ENCODE measurements at places on chromosomes 2 and 18.

DNA sequence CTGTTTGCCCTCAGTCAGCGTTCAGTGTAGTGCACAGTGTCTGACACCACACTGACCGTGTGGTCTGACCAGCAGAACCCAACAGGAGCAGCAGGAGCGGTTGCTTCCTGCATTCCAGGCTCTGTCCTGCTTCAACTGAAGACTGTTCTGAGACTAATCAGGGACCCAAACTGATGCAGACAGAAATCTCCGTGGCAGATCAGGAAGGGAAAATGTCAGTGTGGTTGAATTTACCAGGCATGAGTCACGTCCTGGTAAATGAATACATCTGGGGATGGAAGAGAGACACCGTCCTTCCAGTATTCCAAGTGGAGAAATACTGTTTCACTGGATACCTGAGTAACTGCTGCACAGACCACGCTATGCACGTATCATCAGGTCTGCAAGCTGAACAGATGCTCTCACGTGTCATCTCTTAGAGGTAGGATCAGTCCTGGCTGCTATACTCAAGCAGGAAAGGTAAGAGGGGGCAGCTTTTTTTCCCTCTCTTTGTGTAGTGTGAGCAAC, 223.6 kb upstream of the EPAS1 start:
- no peak for DNase-seq

DNA sequence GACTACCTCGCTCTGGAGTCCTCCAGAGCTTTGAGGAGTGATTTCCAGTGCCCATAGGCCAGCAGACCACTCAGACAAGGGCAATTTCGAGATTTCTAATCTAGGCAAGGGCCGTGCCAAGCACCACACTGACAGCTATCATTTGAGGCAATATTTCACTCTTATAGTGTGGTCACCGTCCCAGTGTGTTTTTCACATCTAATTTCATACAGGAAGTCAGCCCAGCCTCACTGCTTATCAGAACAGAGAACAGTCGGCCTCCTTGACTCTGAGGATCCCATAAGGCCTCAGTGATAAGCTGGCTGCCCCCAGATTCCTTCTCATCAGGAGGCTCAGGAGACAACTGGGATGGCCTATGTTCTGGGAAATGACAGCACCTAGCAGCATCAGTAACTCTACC, 581 bp downstream of the CAPN14 start:
- DNase-seq = no peak

DNA sequence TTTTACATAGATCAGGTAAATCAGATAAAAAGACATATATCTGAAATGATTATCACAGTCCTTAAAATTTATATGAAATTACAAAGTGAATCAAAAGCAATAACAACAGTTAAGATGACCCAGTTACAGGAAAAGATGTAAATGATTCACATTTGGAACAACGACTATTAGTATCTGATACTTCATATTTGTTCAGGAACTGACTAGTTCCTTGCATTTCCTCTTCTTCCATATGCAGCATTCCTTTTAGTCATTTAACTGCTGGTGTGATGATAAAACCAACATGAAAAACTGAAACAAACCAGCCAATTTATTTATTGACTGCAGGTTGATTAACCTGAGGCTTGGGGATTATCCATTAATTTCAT, 75.2 kb downstream of the RBMS1 start:
- no peak for DNase-seq

GRCh38 chr2:9721344-9721743, 90.5 kb upstream of the YWHAQ start:
- DNase-seq = no peak

DNA sequence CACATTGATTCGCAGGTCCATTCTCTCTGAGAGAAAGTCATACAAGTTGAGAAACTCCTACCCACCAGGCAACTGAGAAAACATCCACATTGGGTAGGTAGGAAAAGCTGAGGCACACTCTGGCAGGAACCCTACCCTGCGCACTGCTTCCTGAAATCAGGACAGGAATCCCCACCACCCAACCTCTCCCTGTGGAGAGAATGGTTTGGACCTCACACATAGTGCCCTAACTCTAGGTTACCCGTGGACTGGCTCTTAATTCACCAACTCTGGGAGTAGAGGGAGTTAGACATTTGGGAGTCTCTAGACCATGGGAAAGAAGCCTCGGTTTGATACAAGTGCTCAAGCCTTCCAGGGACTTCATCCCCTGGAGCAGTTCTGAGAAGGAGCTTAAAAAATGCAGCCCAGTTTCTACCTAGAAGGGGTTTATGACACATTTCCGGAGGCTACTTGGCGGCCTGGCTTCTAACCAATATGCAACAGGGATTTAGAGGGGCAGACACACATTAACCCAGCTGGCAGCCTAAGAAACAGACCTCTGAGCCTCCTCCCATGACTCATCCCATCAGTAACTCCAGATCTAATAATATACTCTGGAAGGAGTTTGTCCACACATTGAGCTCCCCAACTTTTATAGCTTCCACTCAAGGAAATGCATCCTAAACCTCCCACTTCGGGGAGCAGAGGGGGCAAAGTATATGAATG, 136.7 kb downstream of the EML6 start:
- no peak for DNase-seq

DNA sequence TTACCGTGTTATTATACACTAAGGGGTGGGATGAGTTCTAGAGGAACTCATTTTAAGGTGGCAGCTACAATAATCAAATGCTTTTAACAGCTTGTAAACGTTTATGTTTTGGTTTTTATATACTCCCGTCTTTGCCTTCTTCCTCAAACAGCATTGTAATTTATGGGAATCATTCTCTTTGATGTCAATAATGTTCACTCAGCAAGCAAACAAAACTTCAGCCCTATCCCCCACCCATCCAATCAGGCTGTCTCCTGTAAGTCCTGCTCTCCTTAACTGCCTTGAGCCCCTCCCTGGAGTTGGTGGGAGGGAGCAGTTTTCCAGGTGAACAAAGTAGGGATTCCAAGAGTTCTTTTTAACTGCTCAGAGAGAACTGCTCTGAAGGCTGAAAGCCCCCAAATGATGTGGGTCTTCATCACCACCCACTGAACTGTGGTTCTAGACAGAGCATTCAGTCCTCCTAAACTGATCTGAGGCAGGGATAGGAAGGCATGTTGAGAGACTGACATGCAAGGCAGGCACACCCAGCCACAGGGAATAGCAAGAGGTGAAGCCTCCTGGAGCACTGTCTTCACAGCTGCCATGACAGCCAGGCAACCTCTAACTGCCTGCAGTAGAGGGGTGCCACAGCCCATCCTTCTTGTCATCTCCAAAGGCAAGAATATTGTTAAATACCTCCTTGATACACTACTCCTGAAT, 17.5 kb downstream of the MYO5B start:
- no peak for DNase-seq

DNA sequence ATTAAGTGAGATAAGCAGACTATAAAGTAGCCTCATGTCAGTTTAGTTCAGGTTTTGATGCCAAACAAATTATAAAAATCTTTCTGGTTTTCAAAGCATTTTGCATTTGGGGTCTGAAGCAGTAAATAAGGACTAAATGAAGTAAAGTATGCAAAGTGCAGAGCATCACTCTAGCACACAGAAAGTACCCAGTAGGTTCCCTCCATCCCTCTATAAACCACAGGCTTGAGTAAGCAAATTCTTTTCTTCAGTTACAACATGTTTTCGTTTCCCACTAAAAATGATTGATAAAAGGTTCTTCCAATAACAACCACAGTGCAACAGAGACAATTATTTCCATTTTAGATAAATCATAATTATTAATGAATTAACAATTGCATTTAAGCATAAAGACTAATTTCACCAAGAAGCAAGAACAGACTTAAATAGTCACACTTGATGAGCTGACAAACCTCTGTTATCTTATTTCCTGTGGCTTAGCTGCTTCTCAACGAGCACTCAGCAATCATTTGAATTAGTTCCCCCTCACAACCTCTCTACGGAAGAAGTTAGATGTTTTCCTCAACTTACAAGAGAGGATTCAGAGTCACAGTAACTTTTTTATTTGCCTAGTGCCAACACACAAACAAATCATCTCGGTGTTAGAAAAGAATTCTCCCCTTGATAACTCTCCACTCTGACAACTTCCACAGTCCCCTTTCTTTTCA, 249.8 kb downstream of the NBAS start:
- DNase-seq = no peak

GRCh38 chr2:83369601-83370418, 1089.3 kb downstream of the SUCLG1 start:
- DNase-seq = no peak

DNA sequence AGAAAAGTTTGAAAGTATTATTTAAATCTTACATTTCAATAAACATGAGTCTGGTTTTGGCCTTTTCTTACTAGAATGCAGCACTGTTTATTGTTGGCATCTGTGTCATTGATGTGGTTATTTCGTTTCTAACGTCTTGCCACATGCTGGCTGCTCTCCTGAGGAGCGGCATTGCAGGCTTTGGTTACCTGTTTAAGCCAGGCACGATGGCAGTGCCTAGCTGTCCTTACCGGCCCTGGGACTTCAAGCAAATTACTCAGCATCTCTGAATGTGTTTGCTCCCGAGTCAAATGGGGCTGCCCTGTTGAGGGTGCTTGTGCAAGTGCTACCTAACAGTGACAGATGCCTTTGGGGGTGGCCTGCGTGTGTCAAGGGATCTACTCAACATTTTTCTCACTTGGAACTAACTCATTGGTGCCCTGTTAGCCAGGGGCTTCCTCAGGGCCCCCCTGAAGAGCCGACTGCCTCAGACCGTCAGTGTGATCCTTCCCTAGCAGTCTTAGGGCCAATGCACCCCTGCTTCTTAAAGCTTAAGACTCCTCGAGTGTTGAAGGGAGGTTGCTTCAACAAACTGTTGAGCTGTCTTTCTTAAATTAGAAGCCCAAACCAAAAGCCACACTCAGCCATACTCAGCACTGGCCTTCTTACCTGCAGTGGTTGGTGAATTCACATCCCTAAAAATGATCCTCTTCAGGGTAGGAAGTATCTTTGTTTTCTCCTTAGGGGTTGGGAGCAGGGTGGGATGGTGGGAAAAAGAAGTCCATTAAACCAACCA, 151.5 kb downstream of the NCK2 start:
- no peak for DNase-seq
